ENCODE measurements at places on chromosomes 2 and 18.

- H3K36me3 ChIP-seq: peaks cover 5% of the 10 kb centered on the region
- H3K27me3 ChIP-seq: no peaks in the 10 kb centered on the region
- no peak overlapping the region for H3K4me3 ChIP-seq
- no peaks in the 10 kb centered on the region for H3K4me1 ChIP-seq
- no peak overlapping the region for H3K27ac ChIP-seq
Observed at GRCh38 chr2:230758566-230759480, 46.2 kb downstream of the CAB39 start.

GRCh38 chr2:133886735-133887675, 318.7 kb upstream of the NCKAP5 start:
- H3K4me3 ChIP-seq: no peak overlapping the region
- peak; percentile 70 for DNase-seq
- no peaks in the 10 kb centered on the region for H3K4me1 ChIP-seq

- H3K4me1 ChIP-seq: peaks cover 5% of the 10 kb centered on the region
- H3K36me3 ChIP-seq: no peaks in the 10 kb centered on the region
- no peaks in the 10 kb centered on the region for H3K27me3 ChIP-seq
- DNase-seq: no peak
- H3K27ac ChIP-seq: no peak overlapping the region
- H3K4me3 ChIP-seq: no peak overlapping the region
Observed at GRCh38 chr2:46803911-46804670, 111.5 kb downstream of the MCFD2 start.

- no peak overlapping the region for H3K4me3 ChIP-seq
- no peaks in the 10 kb centered on the region for H3K36me3 ChIP-seq
- no peaks in the 10 kb centered on the region for H3K27me3 ChIP-seq
- DNase-seq: no peak
- H3K4me1 ChIP-seq: no peaks in the 10 kb centered on the region
Observed at GRCh38 chr2:183552716-183553115, 428.5 kb downstream of the NUP35 start.

DNA sequence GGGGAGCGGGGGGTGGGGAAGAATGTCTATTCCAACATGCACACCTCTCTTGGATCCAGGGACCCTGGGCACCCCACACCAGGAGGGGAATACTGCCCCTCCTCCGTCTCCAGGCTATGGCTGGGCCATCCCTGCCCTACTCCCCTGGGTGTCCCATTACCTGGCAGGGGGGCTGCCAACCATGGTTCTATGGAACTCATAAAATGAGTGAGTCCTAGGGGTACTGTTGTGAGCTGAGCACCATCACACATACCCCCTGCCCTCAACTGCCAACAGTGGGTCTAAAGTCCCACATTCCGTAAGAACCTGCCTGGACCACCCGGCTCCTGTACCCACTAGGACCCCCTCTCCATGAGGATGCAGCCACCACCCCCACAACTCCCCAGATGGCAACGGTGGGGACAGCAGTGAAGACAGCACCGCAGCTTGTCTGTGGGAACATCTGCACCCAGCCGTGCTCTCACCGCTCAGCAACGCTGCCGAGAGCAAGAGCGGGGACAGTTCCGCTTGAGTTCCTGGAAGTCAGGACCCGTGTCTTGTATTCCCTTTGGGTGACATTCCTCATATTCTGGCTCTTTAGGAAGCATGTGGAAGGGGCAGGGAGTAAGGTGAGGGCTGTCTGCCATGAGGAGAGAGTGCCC, 41.5 kb downstream of the BIN1 start:
- no peak overlapping the region for H3K4me3 ChIP-seq
- no peak for DNase-seq
- H3K36me3 ChIP-seq: no peaks in the 10 kb centered on the region
- H3K27me3 ChIP-seq: no peaks in the 10 kb centered on the region

- H3K4me3 ChIP-seq: no peak overlapping the region
- no peaks in the 10 kb centered on the region for H3K36me3 ChIP-seq
- H3K27ac ChIP-seq: no peak overlapping the region
Observed at GRCh38 chr2:186349508-186349907, 136.6 kb upstream of the ZC3H15 start.

GRCh38 chr2:173555833-173556232, 201.2 kb downstream of the CDCA7 start:
- no peak overlapping the region for H3K4me3 ChIP-seq
- H3K4me1 ChIP-seq: peaks cover 8% of the 10 kb centered on the region
- no peak overlapping the region for H3K27ac ChIP-seq
- DNase-seq: peak; percentile 45
- peaks cover 20% of the 10 kb centered on the region for H3K27me3 ChIP-seq
- no peaks in the 10 kb centered on the region for H3K36me3 ChIP-seq

DNA sequence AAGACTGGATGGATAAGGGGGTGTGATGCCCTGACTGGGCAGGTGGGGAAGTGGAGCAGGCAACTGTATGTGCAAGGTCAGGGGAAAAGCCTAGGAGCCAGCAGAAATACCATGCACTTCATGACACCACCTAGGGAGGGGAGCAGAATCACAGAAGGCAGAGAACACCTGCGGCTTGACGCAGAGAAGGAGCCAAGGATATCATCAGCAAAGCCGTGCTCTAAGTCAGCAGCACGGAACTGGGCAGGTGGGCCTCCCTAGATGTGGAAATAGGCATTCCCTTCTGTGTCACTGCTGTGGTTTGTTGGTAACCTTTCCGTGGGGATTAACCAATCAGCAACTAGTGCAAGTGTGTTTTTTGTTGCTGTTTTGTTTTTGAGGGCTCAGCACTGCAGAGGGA, 41.3 kb downstream of the HDLBP start:
- no peak overlapping the region for H3K4me3 ChIP-seq
- no peaks in the 10 kb centered on the region for H3K27me3 ChIP-seq
- DNase-seq: no peak
- H3K4me1 ChIP-seq: peaks cover 13% of the 10 kb centered on the region
- H3K27ac ChIP-seq: no peak overlapping the region

GRCh38 chr18:48228841-48229240, 180.3 kb downstream of the ZBTB7C start:
- H3K4me3 ChIP-seq: no peak overlapping the region
- no peak for DNase-seq
- H3K27ac ChIP-seq: no peak overlapping the region
- H3K27me3 ChIP-seq: no peaks in the 10 kb centered on the region

DNA sequence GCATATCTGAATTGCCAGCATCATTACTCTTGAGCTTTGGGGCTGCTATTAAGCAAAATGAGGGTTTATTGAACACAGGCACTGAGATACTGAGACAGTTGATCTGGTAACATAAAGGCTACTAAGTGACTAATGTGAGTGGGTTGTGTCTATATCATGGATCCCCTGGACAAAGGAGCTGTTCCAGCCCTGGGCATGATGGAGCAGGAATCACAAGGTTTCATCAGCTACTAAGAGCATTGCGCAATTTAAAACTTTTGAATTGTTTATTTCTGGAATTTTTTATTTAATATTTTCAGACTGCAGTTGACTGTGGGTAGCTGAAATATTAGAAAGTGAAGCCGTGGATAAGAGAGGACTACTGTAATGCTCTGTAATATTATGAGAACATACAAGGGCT, 73.5 kb downstream of the MGAT5 start:
- H3K36me3 ChIP-seq: no peaks in the 10 kb centered on the region
- H3K27me3 ChIP-seq: no peaks in the 10 kb centered on the region
- no peaks in the 10 kb centered on the region for H3K4me1 ChIP-seq
- no peak overlapping the region for H3K4me3 ChIP-seq
- DNase-seq: no peak

- no peaks in the 10 kb centered on the region for H3K4me1 ChIP-seq
- H3K36me3 ChIP-seq: no peaks in the 10 kb centered on the region
- no peaks in the 10 kb centered on the region for H3K27me3 ChIP-seq
- H3K27ac ChIP-seq: no peak overlapping the region
- no peak for DNase-seq
- H3K4me3 ChIP-seq: no peak overlapping the region
Observed at GRCh38 chr18:8820396-8821082, 115.2 kb downstream of the MTCL1 start.

DNA sequence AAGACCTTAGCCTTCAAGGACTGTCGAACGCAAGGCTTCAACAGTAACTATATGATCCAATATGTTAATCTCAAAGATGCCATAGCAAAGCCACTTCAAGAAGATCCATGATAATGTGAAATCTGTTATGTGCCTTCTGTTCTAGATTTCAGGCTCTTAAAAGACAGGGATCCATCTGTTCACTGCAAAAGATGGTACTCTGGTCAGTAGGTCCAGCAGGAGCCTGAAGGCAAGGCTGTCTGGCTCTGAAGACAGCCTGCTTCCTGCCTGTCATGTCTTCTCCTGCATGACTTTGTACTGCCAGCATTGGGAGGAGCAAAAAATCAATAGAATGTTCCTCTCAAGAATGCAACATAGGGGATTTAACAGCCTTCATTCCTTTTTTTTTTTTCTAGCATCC, 270.8 kb upstream of the PARD3B start:
- DNase-seq: no peak
- no peaks in the 10 kb centered on the region for H3K36me3 ChIP-seq
- no peak overlapping the region for H3K27ac ChIP-seq

DNA sequence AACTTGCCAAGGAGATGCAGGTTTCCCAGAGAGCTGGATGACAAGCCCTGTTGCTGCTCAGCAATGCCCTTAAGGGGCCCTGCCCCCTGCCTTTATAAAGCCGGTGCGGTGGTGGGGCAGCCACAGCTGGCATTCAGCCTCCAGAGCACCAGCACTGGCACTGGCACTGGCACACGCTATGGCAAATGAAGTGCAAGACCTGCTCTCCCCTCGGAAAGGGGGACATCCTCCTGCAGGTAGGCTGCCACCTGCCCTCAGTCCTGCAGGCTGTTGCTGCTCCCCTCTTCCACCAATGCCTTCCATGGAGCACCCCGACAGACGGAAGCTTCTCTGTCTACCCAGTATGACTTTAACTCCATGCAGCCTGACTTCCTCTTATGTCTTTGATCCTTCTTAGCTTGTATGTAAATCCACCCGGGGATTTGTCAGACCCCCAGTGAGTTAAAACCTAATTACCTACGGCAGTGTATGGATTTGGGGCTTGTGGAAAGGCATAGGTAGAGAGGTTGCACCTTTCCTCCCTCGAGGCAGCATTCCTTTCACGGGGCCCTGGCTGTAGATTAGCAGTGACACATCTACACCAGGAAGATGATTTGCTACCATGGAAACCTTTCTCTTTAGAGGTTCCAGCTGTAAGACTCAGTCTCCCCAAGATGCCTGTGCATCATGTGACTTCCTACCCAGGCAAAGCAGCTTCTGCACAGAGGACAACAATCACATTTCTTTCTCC, at the start of gene DAPL1:
Gene DAPL1, plus strand, starts transcription at position 123 of the 730 bp plus-strand sequence. Its CDS starts 56 bp downstream, at position 179.
- DNase-seq: peak; percentile 55
- peaks cover 25% of the 10 kb centered on the region for H3K4me1 ChIP-seq
- no peak within 1 kb of the TSS for H3K27ac ChIP-seq
- no peaks in the 10 kb centered on the region for H3K27me3 ChIP-seq

- H3K36me3 ChIP-seq: no peaks in the 10 kb centered on the region
- H3K27me3 ChIP-seq: no peaks in the 10 kb centered on the region
- H3K4me1 ChIP-seq: peaks cover 44% of the 10 kb centered on the region
- H3K27ac ChIP-seq: no peak overlapping the region
Observed at GRCh38 chr2:36404754-36405153, 49.2 kb downstream of the CRIM1 start.

GRCh38 chr2:18251486-18251885, 309.0 kb downstream of the RDH14 start:
- H3K4me3 ChIP-seq: no peak overlapping the region
- H3K27ac ChIP-seq: no peak overlapping the region
- no peaks in the 10 kb centered on the region for H3K27me3 ChIP-seq
- no peaks in the 10 kb centered on the region for H3K36me3 ChIP-seq
- peaks cover 16% of the 10 kb centered on the region for H3K4me1 ChIP-seq

DNA sequence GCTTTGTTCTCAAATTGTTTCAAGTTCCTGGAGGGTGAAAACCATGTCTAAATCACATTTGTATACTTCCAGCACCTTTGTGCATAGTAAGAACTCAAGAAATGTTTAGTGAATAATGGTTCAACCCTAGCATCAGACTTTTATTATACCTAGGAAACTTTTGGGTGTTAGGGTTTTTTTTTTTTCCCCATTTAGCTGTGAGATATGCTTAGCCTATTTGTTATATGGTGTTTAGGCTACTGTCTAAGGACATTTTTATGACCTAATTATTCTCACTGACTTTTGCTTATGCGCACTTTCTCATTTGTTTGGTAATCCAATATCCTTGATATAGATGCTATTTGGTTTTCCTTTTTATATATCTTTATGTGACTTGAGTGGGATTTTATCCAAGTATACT, 164.7 kb downstream of the PHLPP1 start:
- no peaks in the 10 kb centered on the region for H3K36me3 ChIP-seq
- H3K4me3 ChIP-seq: no peak overlapping the region
- peaks cover 21% of the 10 kb centered on the region for H3K4me1 ChIP-seq
- H3K27ac ChIP-seq: no peak overlapping the region
- no peak for DNase-seq

- H3K4me3 ChIP-seq: no peak overlapping the region
- H3K36me3 ChIP-seq: no peaks in the 10 kb centered on the region
- H3K27ac ChIP-seq: no peak overlapping the region
- no peaks in the 10 kb centered on the region for H3K27me3 ChIP-seq
- DNase-seq: no peak
Observed at GRCh38 chr2:234368861-234369261, 128.0 kb downstream of the ARL4C start.

- no peaks in the 10 kb centered on the region for H3K36me3 ChIP-seq
- no peak for DNase-seq
- H3K4me1 ChIP-seq: peaks cover 10% of the 10 kb centered on the region
- H3K27ac ChIP-seq: no peak overlapping the region
- H3K27me3 ChIP-seq: no peaks in the 10 kb centered on the region
- no peak overlapping the region for H3K4me3 ChIP-seq
Observed at GRCh38 chr2:12834239-12834638, 117.5 kb downstream of the TRIB2 start.

- H3K36me3 ChIP-seq: no peaks in the 10 kb centered on the region
- H3K4me3 ChIP-seq: no peak overlapping the region
- no peak for DNase-seq
- no peaks in the 10 kb centered on the region for H3K27me3 ChIP-seq
- no peaks in the 10 kb centered on the region for H3K4me1 ChIP-seq
Observed at GRCh38 chr2:47558116-47558767, 155.3 kb downstream of the MSH2 start.

DNA sequence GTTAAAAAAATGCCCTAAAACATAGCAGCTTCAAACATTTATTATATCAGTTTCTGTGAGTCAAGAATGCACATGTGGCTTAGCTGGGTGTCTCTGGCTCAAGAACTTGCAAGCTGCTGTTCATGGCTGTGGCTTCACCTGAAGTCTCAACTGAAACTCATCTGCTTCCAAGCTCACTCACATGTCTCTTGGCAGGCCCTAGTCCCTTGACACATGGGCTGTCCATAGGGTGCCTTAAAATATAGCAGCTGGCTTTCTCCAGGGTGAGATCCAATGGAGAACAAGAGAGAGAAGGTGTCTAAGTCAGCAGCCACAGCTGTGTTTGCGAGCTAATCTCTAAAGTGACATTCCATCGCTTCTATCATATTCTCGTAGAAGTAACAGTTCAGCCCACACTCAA, 152.8 kb downstream of the DSEL start:
- DNase-seq: no peak
- H3K4me1 ChIP-seq: peaks cover 18% of the 10 kb centered on the region
- no peaks in the 10 kb centered on the region for H3K36me3 ChIP-seq
- H3K27me3 ChIP-seq: no peaks in the 10 kb centered on the region

GRCh38 chr2:37737507-37737906, 66.1 kb upstream of the CDC42EP3 start:
- H3K27ac ChIP-seq: no peak overlapping the region
- DNase-seq: no peak
- H3K27me3 ChIP-seq: no peaks in the 10 kb centered on the region
- no peaks in the 10 kb centered on the region for H3K4me1 ChIP-seq
- H3K4me3 ChIP-seq: no peak overlapping the region
- no peaks in the 10 kb centered on the region for H3K36me3 ChIP-seq

- no peak for DNase-seq
- H3K27me3 ChIP-seq: no peaks in the 10 kb centered on the region
- H3K36me3 ChIP-seq: no peaks in the 10 kb centered on the region
- H3K4me3 ChIP-seq: no peak overlapping the region
Observed at GRCh38 chr18:63207835-63208234, 111.7 kb downstream of the BCL2 start.

Data from A673 (cell line).